ENCODE measurements at places on chromosomes 11 and 22. TPM values are rescaled to one million over a fixed set of nuclear protein-coding genes. Genes with fewer than 3 reads are reported as not detected.

GRCh38 chr22:43344520-43344787 lies 1.3 kb upstream of the SCUBE1 start:
- H3K36me3 ChIP-seq: no peaks in the 10 kb centered on the region
- H3K27ac ChIP-seq: no peak overlapping the region
- no peaks in the 10 kb centered on the region for H3K4me1 ChIP-seq
- DNase-seq: no peak
- H3K4me3 ChIP-seq: no peak overlapping the region

GRCh38 chr11:106152824-106153223 lies 75.4 kb downstream of the AASDHPPT start:
- no peak overlapping the region for H3K4me3 ChIP-seq
- H3K36me3 ChIP-seq: no peaks in the 10 kb centered on the region
- no peaks in the 10 kb centered on the region for H3K27me3 ChIP-seq

- no peaks in the 10 kb centered on the region for H3K4me1 ChIP-seq
- no peak overlapping the region for H3K27ac ChIP-seq
- no peaks in the 10 kb centered on the region for H3K36me3 ChIP-seq
- H3K4me3 ChIP-seq: no peak overlapping the region
- H3K27me3 ChIP-seq: peaks cover 13% of the 10 kb centered on the region
- no peak for DNase-seq
These were observed 68.1 kb downstream of the PDE2A start for GRCh38 chr11:72605973-72606747.

Gene ASPHD2
- polyA plus RNA-seq: 2.2 TPM

- no peaks in the 10 kb centered on the region for H3K36me3 ChIP-seq
- peaks cover 14% of the 10 kb centered on the region for H3K4me1 ChIP-seq
- no peak overlapping the region for H3K27ac ChIP-seq
- H3K27me3 ChIP-seq: no peaks in the 10 kb centered on the region
These were observed 6.9 kb upstream of the ACR start for GRCh38 chr22:50730941-50731661.

DNA sequence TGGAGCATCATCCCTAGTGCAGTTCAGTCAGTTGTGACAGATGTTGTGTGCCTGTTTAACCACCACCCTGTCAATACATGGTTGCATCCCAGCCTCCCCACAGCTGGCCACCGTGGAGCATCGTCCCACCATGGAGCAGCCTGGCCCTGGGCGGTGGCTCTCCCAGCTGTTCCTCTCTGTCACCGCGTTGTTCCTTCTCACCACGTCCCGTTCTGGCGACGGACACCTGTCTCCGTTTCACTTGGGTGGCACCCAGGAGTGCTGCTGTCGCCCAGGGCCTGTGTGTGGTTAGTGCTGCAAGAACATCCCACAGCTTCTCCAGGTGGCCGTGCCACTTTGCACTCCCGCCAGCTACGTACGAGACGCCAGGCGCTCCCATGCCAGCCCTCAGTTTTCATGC lies 26.5 kb downstream of the MUC6 start:
- H3K36me3 ChIP-seq: peaks cover 5% of the 10 kb centered on the region
- no peak overlapping the region for H3K4me3 ChIP-seq
- H3K4me1 ChIP-seq: no peaks in the 10 kb centered on the region
- no peak overlapping the region for H3K27ac ChIP-seq

- no peaks in the 10 kb centered on the region for H3K36me3 ChIP-seq
- H3K4me1 ChIP-seq: no peaks in the 10 kb centered on the region
- peaks cover 12% of the 10 kb centered on the region for H3K27me3 ChIP-seq
- H3K4me3 ChIP-seq: no peak overlapping the region
- H3K27ac ChIP-seq: peak overlapping the region; percentile 97
These were observed 143.8 kb upstream of the NECTIN1 start for GRCh38 chr11:119872611-119873310.

DNA sequence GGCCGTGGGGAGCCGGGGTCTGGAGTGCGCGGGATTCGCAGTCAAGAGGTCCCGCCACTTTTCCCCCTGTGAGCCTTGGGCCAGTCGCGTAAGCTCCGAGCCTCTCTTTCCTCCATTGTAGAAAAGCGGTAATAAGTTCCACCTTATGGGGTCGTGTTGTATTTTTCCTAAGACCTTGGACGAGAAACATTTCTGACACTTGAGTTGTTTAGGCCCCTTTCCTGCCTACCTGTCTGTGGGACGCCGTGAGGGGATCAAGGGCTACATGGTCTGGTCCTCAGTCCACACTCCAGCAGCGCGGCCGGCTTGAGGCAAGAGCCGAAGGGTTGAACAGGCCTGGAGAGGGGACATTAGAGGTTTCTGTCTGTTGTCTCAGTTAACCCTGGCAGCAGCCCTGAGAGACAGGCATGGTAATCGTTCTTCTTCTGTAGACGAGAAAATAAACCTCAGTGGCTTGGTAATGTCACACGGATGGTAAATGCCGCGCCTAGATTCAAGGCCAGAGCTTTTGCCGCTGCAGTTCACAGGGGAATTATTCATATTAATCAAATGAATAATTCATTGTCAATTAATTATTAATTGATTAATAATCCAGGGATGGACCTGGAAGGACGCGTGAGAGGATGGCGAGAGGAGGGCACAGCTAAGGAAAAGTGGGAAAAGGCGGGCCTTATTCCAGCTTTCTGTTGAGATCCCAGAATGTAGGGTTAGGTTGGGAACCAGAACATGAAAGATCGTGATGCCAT lies 545 bp downstream of the FEN1 start:
- H3K27ac ChIP-seq: peak overlapping the region; percentile 99
- peak; percentile 55 for DNase-seq
- H3K4me3 ChIP-seq: peak overlapping the region; percentile 95
- peaks cover 5% of the 10 kb centered on the region for H3K4me1 ChIP-seq
- H3K36me3 ChIP-seq: peaks cover 38% of the 10 kb centered on the region
- H3K27me3 ChIP-seq: no peaks in the 10 kb centered on the region

DNA sequence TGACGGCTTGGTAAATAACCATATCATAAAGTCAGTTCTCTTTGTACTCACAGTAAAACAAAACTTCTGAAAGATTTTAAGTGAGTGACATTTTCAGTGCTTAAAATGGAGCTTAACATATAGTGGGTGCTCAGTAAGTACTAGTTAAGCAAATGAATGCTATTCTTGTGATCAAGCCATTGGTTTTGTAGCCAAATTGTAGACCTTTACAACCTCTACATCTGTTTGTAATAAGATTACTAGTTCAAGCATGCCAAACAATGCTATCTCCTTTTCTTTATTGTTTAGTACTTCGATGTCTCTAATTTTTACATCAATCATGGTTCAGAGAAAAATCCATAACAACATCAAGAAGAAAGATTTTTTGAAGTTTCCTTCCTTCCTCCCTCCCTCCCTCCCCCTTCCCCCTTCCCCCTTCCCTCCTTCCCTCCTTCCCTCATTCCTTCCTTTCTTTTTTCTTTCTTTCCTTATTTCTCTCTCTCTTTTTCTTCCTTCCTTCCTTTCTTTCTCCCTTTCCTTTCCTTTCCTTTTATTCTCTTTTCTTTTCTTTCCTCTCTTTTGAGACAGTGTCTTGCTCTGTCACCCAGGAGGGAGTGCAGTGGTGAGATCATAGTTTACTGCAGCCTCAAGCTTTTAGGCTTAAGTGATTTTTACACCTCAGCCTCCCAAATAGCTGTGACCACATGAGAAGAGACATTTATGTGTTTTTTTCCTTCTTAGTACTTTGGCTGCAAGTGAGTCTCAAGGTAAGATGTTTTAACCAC lies 5.7 kb upstream of the OR51B4 start:
- H3K4me3 ChIP-seq: no peak overlapping the region
- H3K27me3 ChIP-seq: no peaks in the 10 kb centered on the region
- H3K36me3 ChIP-seq: no peaks in the 10 kb centered on the region

DNA sequence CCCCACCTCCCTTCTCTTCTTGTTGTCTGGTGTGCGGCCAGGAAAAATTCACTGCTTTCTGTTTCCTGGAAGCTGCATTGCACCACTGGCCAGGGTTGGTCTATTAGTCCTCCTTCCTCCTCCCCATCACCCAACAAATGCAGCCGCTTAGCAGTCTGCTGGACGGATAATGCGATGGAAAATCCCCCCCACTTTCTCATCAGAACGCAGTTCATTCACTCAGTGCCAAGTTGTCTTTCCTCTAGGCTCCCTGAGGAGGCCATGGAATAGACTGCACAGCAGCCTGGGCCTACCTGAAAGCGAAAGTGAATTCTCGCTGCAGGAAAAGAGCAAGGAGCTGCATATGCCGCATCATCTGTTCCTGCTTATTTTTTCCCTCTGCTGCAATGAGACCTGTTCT lies 513.6 kb downstream of the METTL15 start:
- no peak overlapping the region for H3K4me3 ChIP-seq
- H3K27ac ChIP-seq: no peak overlapping the region
- no peaks in the 10 kb centered on the region for H3K27me3 ChIP-seq
- no peaks in the 10 kb centered on the region for H3K36me3 ChIP-seq

- no peak for DNase-seq
- no peaks in the 10 kb centered on the region for H3K36me3 ChIP-seq
- H3K4me1 ChIP-seq: peaks cover 6% of the 10 kb centered on the region
- H3K27me3 ChIP-seq: no peaks in the 10 kb centered on the region
- H3K4me3 ChIP-seq: no peak overlapping the region
These were observed 1339.2 kb upstream of the TENM4 start for GRCh38 chr11:80779905-80780605.

DNA sequence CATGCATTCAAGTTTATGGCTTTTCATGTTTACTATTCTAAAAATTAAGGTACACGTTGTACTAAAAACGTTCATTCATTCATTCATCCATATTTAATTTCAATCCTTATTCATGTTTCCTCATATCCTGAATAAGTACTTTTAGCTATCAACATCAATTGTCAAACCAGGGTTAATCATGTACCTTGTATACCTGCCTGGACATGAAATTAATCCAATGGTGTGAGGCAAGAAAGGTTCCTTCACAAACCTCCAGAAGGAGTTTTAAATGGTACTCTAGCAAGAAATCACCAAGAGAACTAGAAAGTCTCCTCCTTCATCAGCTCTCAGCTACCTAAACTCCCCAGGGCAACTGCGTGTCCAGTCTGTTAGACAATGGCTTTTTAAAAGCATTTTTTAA lies 33.4 kb downstream of the TMEM123 start:
- no peaks in the 10 kb centered on the region for H3K4me1 ChIP-seq
- H3K36me3 ChIP-seq: no peaks in the 10 kb centered on the region
- no peak for DNase-seq
- no peak overlapping the region for H3K4me3 ChIP-seq
- H3K27me3 ChIP-seq: no peaks in the 10 kb centered on the region

GRCh38 chr11:110366291-110366690 lies 63.5 kb upstream of the FDX1 start:
- H3K4me1 ChIP-seq: no peaks in the 10 kb centered on the region
- H3K27ac ChIP-seq: no peak overlapping the region
- DNase-seq: no peak
- no peak overlapping the region for H3K4me3 ChIP-seq

GRCh38 chr11:126587541-126587940 lies 232.1 kb downstream of the ST3GAL4 start:
- DNase-seq: no peak
- H3K27ac ChIP-seq: peak overlapping the region; percentile 84
- no peak overlapping the region for H3K4me3 ChIP-seq
- H3K4me1 ChIP-seq: peaks cover 37% of the 10 kb centered on the region
- no peaks in the 10 kb centered on the region for H3K27me3 ChIP-seq
- H3K36me3 ChIP-seq: no peaks in the 10 kb centered on the region

- H3K27ac ChIP-seq: no peak overlapping the region
- H3K4me3 ChIP-seq: no peak overlapping the region
- no peak for DNase-seq
- no peaks in the 10 kb centered on the region for H3K27me3 ChIP-seq
These were observed 9.4 kb downstream of the OR5B21 start for GRCh38 chr11:58498464-58498863.

GRCh38 chr11:18384157-18384641 lies 10.2 kb upstream of the LDHA start:
- H3K4me1 ChIP-seq: peaks cover 23% of the 10 kb centered on the region
- no peak overlapping the region for H3K4me3 ChIP-seq
- H3K27ac ChIP-seq: peak overlapping the region; percentile 94
- H3K27me3 ChIP-seq: no peaks in the 10 kb centered on the region

Gene RFPL3
- polyA plus RNA-seq: not detected

- H3K4me3 ChIP-seq: no peak overlapping the region
- no peak overlapping the region for H3K27ac ChIP-seq
- H3K36me3 ChIP-seq: peaks cover 25% of the 10 kb centered on the region
- no peaks in the 10 kb centered on the region for H3K27me3 ChIP-seq
- H3K4me1 ChIP-seq: peaks cover 8% of the 10 kb centered on the region
These were observed 5.0 kb downstream of the UQCR10 start for GRCh38 chr22:29772170-29772641.

DNA sequence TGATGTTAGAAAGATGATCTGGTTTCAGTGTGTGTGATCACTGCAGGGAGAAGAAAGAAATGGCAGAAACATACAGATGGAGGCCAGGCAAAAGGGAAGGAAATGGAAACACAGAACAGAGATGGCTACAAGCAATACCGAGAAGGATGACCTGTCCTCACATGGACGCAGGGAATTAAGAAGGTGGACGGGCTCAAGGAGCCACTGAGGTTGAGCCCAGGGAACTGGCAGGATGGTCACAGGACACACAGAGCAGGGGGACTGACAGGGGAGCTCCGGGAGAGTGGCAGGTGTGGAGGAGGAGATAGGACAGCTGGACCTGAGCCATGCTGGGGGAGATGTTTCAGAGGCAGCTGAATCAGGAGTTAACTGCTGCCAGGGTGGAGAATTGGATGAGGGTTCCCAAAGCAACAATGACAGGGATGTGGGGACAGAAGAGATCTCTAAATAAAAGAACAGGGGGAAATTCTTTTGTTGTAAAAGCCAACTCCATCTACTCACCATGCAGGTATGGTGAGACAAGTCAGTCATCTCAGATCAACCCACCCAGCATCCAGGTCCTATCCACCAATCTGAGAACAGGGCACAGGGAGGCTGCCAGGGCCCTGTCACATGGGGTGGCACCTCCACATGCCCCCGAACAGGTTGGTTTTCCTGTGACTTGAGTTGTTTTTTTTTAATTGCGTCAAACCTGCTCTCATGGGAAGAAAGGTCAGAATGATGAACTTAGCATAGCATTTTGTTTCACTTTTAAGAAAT lies 26.3 kb downstream of the KLHL22 start:
- no peak for DNase-seq
- H3K27me3 ChIP-seq: no peaks in the 10 kb centered on the region
- no peak overlapping the region for H3K27ac ChIP-seq
- peaks cover 6% of the 10 kb centered on the region for H3K36me3 ChIP-seq
- no peak overlapping the region for H3K4me3 ChIP-seq
- H3K4me1 ChIP-seq: no peaks in the 10 kb centered on the region

DNA sequence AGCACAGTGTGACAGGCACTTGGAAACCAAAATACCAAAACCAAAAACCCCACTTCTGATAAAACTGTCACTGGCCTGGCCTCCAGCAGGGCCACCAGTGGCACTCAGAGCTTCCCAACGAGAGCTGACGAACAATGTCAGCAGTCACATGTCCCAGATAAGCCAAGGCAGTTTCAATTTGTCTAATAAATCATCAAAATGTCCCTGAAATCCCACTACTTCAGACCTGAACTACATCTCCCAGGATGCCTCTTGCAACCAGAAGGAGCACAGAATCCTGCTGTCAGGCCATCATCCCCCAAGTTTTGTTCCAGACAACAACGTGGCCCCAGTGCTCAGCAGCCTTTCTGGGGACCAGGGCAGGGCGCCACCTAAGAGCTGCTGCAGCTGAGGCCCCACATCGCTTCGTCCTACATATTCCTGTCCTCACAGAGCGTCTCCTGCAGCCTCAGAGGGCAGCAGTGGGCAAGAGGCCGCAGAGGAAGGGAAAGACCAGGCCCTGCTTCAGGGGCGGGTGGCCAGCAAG lies 25.1 kb downstream of the LRFN4 start:
- DNase-seq: no peak
- peaks cover 4% of the 10 kb centered on the region for H3K4me1 ChIP-seq
- no peaks in the 10 kb centered on the region for H3K36me3 ChIP-seq
- H3K4me3 ChIP-seq: no peak overlapping the region
- H3K27ac ChIP-seq: no peak overlapping the region

Gene CEP126
- polyA plus RNA-seq: 2.1 TPM

- H3K4me3 ChIP-seq: no peak overlapping the region
- peaks cover 28% of the 10 kb centered on the region for H3K36me3 ChIP-seq
- no peaks in the 10 kb centered on the region for H3K27me3 ChIP-seq
- no peak overlapping the region for H3K27ac ChIP-seq
- no peak for DNase-seq
These were observed 7.4 kb downstream of the SNRPD3 start for GRCh38 chr22:24563246-24563645.

Gene TRIM29
- polyA plus RNA-seq: not detected

Data from SK-N-SH (cell line).